Panc1 (cell line): ENCODE measurements at places on chromosomes 4 and X.

- H3K4me1 ChIP-seq, result no peaks in the 10 kb centered on the region
- DNase-seq, result peak; percentile 30
- no peaks in the 10 kb centered on the region for H3K27me3 ChIP-seq
These were observed 217.9 kb downstream of the CENPC start for GRCh38 chr4:67327245-67328017.

DNA sequence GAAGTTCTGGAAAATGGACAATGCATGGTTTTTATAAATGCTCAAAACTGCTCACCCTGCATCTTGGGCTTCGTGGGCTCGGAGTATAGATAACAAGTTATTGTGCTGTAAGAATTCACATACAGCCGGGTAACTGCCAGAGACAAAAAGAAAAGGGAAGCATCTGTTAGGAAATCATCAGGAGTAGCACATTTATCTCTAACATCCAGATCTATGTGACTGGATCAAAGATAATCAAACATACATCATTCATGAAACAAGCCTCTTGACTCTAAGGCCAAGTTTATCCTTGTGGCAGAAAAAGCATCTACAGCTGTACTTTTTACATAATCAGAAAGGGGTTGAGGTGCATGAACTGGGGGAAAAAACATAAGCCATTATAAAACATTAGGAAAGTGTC is 264.2 kb downstream of the PPP3CA start:
- H3K36me3 ChIP-seq, result no peaks in the 10 kb centered on the region
- H3K4me1 ChIP-seq, result no peaks in the 10 kb centered on the region
- no peak overlapping the region for H3K4me3 ChIP-seq
- no peaks in the 10 kb centered on the region for H3K27me3 ChIP-seq

DNA sequence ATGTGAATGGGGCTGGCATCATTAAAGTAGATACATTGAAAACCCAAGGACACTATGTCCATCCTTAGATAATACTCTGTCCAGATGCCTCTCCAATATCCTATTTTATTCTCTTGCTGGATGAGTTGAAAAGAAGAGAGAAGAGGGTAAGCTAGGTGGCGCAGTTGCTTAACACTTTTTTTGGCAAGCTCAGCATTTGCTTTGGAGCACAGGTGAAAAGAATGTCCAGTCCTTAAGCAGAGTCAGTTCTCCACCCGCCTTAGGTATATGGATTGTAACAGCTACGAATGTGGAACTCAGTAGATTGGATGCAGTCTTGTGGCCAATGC is 208.4 kb downstream of the NWD2 start:
- no peaks in the 10 kb centered on the region for H3K36me3 ChIP-seq
- peak; percentile 50 for DNase-seq
- no peak overlapping the region for H3K27ac ChIP-seq
- no peaks in the 10 kb centered on the region for H3K4me1 ChIP-seq
- peaks cover 13% of the 10 kb centered on the region for H3K27me3 ChIP-seq
- H3K4me3 ChIP-seq, result peak overlapping the region; percentile 60

GRCh38 chr4:174099712-174100111 is 183.8 kb downstream of the FBXO8 start:
- H3K36me3 ChIP-seq, result no peaks in the 10 kb centered on the region
- H3K4me1 ChIP-seq, result no peaks in the 10 kb centered on the region
- H3K4me3 ChIP-seq, result no peak overlapping the region

- H3K4me1 ChIP-seq, result no peaks in the 10 kb centered on the region
- no peak overlapping the region for H3K27ac ChIP-seq
- DNase-seq, result no peak
- H3K4me3 ChIP-seq, result no peak overlapping the region
- no peaks in the 10 kb centered on the region for H3K36me3 ChIP-seq
These were observed 155.8 kb downstream of the ARAP2 start for GRCh38 chr4:36088542-36088941.

DNA sequence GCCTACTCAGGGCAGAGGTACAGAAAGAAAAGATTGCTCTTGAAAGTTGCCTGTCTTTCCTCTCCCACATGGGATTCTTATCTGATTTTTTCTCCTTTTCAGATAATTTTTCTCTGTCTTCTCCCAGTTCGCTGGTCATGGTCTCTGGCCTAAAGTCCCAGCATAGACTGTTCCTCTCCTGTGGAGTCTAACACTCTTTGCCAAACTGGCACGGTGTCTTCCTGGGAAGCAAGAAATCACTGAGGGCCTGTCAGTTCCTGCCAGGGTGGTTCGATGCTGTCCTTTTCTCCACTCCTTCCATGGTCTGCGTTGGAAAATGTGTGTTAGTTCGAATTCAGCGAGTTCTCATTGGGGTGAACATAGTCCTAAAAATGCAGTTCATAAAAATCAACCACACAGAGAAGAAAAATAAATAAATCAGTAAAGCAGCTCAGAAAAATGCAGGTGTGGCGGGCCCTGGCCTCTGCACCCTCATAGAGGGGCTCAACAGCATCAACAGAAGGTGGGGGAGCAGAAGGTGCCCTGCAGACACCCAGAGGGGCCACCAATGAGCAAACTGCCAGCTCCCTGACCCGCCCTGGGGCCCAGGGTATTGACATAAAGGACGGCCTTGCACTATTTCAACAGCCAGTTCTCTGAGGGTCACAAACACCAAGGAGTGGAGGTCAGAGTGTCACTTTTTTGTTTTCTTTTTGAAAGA is 2.1 kb downstream of the RGN start:
- no peaks in the 10 kb centered on the region for H3K4me1 ChIP-seq
- H3K4me3 ChIP-seq, result no peak overlapping the region
- no peaks in the 10 kb centered on the region for H3K36me3 ChIP-seq
- no peaks in the 10 kb centered on the region for H3K27me3 ChIP-seq
- H3K27ac ChIP-seq, result no peak overlapping the region
- DNase-seq, result no peak

- no peak for DNase-seq
- peaks cover 2% of the 10 kb centered on the region; the same call in 1 of the 2 replicates for H3K4me1 ChIP-seq
- no peak overlapping the region for H3K27ac ChIP-seq
These were observed 5.8 kb downstream of the SCLT1 start for GRCh38 chr4:129087516-129087915.

GRCh38 chr4:151939670-151940069 is 178.9 kb upstream of the GATB start:
- H3K27ac ChIP-seq, result no peak overlapping the region
- no peaks in the 10 kb centered on the region for H3K27me3 ChIP-seq
- no peak overlapping the region for H3K4me3 ChIP-seq
- H3K4me1 ChIP-seq, result no peaks in the 10 kb centered on the region
- DNase-seq, result no peak

DNA sequence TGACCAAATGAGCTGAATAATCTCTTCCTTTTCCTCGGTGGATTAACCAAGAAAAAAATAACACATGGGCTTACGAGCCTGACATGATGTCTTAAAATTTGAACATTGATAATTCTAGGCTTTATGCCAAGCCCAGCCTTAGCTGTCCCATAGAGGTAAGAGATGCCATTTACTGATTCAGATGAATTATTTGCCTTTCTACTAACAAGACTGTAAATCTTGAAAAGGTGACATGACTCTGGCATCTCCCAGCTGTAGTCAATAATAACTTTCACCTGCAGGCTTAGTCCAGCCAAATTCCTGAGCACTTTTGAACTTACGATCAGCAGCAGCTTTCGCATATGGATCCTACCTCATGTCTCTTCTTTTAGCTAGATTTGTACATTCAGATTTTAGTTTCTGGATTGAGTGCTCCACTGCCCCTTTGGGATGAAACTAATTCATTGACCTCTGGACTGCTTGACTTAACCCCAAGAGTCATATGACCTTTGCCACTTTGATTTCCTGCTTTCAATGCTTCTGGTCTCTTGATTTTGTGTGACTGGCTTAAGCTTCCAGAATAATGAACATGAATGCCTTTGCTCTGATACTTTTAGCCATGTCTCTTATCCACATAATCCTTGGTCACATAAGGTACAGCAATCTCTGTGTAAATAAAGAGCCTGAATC is 876.4 kb upstream of the SLIT2 start:
- no peak overlapping the region for H3K27ac ChIP-seq
- DNase-seq, result no peak
- no peaks in the 10 kb centered on the region for H3K36me3 ChIP-seq
- H3K4me1 ChIP-seq, result no peaks in the 10 kb centered on the region

- H3K27me3 ChIP-seq, result no peaks in the 10 kb centered on the region
- H3K4me3 ChIP-seq, result no peak overlapping the region
- no peaks in the 10 kb centered on the region for H3K4me1 ChIP-seq
These were observed 9.6 kb downstream of the BMP15 start for GRCh38 chrX:50920132-50920531.

- no peaks in the 10 kb centered on the region for H3K27me3 ChIP-seq
- no peaks in the 10 kb centered on the region for H3K36me3 ChIP-seq
- H3K27ac ChIP-seq, result no peak overlapping the region
- DNase-seq, result no peak
These were observed 22.0 kb downstream of the CCNQ start for GRCh38 chrX:153576961-153577360.

DNA sequence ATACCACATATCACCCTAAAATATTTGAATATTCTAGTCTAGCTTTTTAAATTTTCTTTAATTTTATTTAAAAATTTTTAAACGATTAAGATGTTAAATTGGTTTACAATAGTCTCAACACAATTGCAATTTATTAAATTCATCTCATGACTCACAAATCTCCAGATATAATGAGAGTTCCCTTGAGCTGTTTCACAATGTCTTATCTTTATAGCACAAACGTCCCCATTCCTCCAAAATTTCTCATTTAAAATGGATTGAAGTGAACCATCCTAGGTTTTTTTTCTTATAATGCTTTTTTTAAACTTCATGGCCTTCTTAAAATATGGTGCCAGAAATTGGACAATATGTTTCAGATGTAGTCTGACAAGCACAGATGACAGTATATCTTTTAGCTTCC is 204.4 kb downstream of the GABRB1 start:
- no peak for DNase-seq
- no peaks in the 10 kb centered on the region for H3K27me3 ChIP-seq
- H3K27ac ChIP-seq, result no peak overlapping the region
- no peaks in the 10 kb centered on the region for H3K36me3 ChIP-seq
- no peak overlapping the region for H3K4me3 ChIP-seq

DNA sequence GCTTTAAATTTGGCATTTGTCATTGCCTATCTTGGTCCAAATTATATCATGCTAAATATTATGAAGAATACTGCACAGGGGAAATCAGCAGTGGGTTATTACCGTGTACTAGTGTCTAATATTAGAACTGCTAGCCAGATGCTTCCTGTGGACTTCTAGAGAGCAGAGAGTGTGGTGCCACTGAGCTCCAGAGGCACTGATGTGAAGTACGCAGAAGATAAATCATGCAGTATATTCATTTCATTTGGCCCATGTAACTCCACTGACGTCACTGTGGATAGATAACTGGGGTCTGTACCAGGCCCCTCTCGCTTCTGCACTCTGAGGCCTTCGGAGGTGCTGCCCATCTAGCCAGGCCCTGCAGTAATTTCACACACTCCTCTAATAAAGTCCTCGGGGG is 80.0 kb downstream of the ALPK1 start:
- H3K36me3 ChIP-seq, result no peaks in the 10 kb centered on the region
- no peak overlapping the region for H3K4me3 ChIP-seq
- no peak for DNase-seq
- H3K27me3 ChIP-seq, result no peaks in the 10 kb centered on the region
- H3K27ac ChIP-seq, result no peak overlapping the region

GRCh38 chr4:10765386-10765785 is 80.8 kb upstream of the CLNK start:
- H3K4me1 ChIP-seq, result no peaks in the 10 kb centered on the region
- DNase-seq, result no peak
- H3K36me3 ChIP-seq, result no peaks in the 10 kb centered on the region
- H3K27ac ChIP-seq, result no peak overlapping the region
- H3K27me3 ChIP-seq, result no peaks in the 10 kb centered on the region
- no peak overlapping the region for H3K4me3 ChIP-seq

DNA sequence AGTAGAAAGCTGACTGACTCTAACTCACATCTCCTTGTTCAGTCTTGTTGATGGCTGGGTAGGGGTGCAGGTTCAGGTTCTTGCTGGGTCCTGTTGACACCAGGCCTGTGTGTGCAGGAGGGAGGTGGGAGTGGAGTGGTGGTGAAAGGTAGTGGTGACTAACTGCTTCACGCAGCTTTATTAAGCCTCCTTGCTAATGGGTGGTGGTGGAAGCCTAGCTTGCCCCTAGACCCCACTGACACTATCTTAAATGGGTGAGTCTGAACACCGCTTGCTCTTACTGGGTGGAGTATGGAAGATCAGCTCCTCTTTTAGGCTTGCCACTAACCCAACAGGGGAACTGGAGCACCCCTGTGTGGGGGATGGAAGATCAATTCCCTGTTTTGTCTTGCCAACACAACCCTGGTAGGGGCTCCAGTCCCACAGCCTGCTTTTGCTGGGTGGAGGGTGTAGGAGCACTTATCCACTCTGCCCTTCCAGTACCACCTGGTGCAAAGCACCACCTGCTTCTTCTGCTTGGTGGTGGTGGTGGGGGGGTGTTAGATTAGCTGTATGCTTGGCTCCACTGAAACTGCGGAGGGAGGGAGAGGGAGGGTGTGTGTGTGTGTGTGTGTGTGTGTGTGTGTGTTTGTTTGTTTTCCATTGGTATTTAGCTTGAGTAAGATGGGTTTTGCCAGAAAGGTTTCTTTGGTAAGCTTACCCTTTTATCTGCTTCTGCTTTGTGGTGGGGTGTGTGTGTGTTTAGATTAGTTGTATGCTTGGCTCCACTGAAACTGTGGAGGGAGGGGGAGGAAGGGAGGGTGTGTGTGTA is 25.6 kb downstream of the KDM6A start:
- no peaks in the 10 kb centered on the region for H3K27me3 ChIP-seq
- peaks cover 4% of the 10 kb centered on the region; the same call in 1 of the 2 replicates for H3K4me1 ChIP-seq
- H3K4me3 ChIP-seq, result no peak overlapping the region
- no peak for DNase-seq
- H3K36me3 ChIP-seq, result no peaks in the 10 kb centered on the region

GRCh38 chrX:1392376-1393068 is 609 bp upstream of the SLC25A6 start:
- H3K27ac ChIP-seq, result peak overlapping the region; percentile 83; the same call in 1 of the 2 replicates
- DNase-seq, result no peak
- H3K36me3 ChIP-seq, result peaks cover 3% of the 10 kb centered on the region; the same call in 1 of the 2 replicates
- peak overlapping the region; percentile 78 for H3K4me3 ChIP-seq
- H3K4me1 ChIP-seq, result peaks cover 3% of the 10 kb centered on the region; the same call in 1 of the 2 replicates

GRCh38 chr4:2364654-2365053 is 53.8 kb downstream of the ZFYVE28 start:
- H3K27me3 ChIP-seq, result no peaks in the 10 kb centered on the region
- no peaks in the 10 kb centered on the region for H3K36me3 ChIP-seq
- H3K4me1 ChIP-seq, result no peaks in the 10 kb centered on the region; the same call in 1 of the 2 replicates

DNA sequence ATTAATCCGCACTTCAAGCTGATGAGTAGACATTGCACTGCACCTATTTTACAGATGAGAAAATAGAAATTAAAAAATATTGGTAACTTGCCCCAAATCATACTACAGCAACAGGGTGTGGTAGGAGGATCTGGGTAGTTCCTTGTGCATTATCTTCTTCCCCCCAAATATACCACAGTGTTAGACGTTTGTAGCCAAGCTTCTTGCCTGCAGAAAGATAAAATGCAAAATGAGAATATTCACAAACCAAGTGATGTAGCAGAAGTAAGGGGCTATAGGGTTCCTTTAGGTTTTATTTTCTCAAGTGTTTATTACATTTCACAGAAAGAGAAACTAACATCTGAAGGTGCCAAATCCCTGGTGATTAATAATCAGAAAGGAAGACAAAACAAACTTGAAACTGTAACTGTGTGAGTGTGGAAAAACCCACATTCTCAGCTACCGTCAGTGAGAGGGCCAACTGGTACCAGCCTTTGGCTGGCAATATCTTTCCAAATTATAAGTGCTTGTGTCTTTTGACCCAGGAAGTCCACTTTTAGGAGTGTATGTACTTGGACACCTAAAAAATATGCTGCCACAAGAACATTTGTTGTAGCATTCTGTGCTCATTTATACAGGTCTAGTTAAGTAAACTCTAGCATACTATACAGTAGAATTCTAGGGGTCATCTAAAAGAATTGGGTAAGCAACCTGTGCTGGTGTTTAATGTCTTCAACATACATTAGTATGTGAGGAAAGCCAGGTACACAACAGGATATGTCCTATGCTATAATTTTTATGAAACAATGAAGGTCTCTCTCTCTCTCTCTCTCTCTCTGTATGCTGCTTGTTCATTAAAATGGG is 6.7 kb upstream of the CD38 start:
- no peak overlapping the region for H3K4me3 ChIP-seq
- H3K36me3 ChIP-seq, result no peaks in the 10 kb centered on the region
- DNase-seq, result no peak
- no peak overlapping the region for H3K27ac ChIP-seq
